ENCODE measurements at places on chromosomes 12 and 14.

GRCh38 chr14:35480119-35480769 is 53.7 kb upstream of the INSM2 start:
- ATAC-seq: no peak

GRCh38 chr12:12378616-12379015 is 21.7 kb downstream of the BORCS5 start:
- ATAC-seq: no peak

DNA sequence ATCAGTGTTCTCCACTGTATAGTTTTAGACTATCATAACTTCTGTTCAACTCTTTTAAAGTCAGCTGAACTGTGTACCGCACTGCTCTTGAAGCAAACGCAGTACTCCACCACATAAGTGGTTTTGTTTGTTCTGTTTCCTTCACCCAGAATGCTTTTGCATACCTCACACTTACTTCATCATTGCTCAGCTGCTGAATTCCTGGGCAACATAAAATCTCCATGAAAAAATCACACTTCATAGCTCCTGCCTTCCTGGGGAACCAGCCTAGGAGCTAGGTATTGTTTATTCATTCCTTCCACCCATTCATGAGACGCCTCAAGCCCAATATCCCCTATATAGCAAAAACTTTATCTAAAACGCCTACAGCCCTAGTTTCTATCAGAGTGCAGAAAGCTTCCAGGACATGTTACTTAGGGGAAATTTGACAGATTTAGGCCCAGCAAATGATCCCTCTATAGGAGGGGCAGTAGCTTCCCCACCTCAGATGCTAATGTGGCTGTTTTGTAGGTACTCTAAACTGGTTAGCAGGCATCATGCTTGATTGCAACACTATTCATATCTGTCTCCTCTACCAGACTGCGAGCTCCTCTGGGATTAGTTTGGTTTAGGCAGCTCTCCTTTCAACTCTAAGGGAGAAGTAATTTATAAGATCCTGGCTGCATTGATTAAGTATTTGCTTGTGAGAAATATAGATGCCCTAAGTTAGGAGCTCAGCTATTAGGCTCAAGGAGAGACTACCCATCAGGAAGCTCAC is 44.5 kb downstream of the LRRC9 start:
- ATAC-seq: no peak

- no peak for ATAC-seq
Observed at GRCh38 chr12:99388671-99389195, 258.8 kb upstream of the GARIN6 start.

- ATAC-seq: no peak
Observed at GRCh38 chr12:6539314-6539682, 5.0 kb downstream of the GAPDH start.

- ATAC-seq: no peak
Observed at GRCh38 chr12:7485095-7485494, 18.5 kb downstream of the CD163 start.

GRCh38 chr14:93946104-93946503 is 19.0 kb downstream of the FAM181A start:
- ATAC-seq: no peak

DNA sequence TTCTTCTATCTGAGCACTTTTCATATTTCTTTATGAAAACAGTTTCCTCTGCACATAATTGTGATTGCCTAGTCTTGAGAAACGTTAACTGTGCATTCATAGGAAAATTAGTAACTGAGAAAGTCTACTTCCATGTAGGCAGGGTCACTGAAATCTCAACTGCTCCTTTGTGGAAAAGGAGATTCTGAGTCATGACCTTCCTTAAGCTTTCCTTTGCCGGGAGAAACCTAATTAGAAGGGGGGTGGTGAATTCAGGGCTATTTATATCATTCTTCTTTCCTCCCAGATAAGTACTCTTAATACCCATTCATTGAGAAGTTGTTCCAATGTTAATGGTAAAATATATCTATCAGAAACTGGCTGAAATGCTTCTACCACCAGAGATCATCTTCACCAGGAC is 751.0 kb upstream of the TMEM132C start:
- no peak for ATAC-seq

- no peak for ATAC-seq
Observed at GRCh38 chr14:61379639-61380184, 58.3 kb downstream of the PRKCH start.

DNA sequence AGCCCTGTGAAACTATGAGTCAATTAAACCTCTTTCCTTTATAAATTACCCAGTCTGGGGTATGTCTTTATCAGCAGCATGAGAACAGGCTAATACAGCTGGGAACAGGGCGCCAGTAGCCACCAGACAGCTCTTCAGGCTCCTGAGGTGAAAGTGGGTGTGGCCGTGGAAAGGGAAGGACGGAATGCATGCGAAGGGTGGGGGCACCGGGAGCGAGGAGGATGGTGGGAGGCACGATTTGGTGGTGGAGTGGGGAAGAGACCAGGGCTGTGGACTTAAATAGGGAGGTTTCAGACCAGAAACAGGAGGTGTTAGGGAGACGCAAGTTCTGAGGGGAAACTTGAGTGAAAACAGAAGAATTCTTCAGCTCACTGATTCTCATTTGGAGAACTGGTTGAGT is 44.1 kb upstream of the CHST11 start:
- no peak for ATAC-seq

DNA sequence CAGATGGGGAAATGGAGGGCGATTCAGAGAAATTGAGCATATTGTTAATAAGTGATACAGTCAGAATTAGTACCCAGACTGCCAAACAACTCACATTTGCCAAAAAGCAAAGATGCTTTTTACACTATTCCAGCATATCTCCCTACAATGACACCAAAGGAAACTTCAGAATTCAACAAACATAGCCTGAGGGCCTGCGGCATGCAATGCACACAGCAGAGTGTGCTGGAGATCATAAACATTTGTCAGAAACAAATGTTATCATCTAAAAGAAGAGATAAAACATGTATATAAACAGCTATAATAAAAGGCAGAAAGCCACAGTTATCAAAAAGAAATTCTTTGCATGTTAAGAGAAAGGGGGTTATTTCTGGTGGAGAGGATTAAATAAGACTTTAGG is 20.1 kb upstream of the GARIN6 start:
- ATAC-seq: no peak

- ATAC-seq: no peak
Observed at GRCh38 chr14:92927349-92928257, 4.7 kb downstream of the CHGA start.

DNA sequence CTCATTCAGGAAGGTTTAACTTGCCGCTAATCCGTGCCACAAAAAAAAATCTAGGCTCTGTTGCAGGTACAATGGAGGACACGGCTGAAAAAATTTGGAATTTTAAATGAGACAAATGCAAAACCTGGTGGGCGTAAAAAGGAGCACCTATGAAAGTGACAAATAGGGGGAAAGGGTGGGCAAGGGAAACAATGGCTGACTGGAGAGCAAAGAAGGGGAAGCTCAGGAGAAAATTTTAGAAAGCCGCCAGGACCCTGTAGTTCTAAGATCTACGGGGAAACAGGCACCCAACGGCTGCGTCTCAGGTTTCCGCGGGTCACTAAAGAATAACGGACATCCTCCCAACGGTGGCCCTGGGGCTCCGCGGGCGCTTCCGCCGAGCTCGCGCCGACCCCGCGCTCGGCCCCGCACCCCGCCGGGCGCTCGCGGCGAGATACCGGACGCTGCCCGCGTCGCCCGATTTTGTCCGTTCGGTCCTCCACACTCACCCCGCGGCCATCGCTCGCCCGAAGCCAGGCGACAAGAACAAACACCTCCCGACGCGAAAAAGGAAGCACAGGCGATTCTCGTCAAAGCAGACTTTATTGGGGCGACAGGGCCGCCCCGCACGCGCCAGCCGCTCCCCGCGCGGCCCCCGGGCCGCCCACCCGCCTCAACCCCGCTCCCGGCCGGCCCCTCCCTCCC is 1.1 kb upstream of the YY1 start:
- ATAC-seq: no peak

DNA sequence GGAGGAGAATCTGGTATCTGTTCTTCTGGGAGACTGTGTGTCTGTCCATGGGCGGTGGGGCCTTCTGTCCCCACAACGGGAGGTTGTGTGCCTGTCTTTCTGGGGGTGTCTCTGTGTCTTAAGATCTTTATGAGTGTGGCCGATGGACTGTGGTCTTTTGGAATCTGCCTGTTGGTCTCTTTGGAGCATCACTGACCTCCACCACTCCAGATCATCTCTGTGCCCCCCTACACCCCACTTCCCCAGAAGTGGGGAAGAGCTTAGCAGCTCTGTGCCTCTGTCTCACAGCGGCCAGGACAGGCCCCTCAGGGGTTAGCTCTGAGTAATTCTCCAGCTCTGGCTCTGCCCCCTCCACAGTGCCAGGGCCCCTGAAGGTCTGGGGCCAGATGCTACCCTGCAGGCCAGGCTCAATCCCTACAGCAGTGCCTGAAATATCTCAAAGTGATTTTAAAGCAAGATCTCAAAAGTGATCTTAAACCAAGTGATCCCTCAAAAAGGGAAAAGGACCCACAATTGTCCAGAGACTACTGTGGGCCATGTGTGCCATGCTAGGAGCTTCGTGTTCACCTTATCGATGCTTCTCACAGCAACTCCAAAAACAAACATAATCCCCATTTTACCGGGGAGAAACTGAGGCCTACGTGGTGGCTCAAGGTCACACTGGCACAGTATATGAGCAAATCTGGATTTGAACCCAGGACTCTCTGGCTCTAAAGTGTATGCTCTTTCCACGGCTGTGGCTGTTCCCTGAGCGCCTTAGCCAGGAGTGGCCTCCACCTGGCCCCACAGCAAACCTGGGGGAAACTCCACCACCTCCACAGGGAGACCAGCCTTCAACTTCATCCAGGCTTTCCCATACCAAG is 26.0 kb upstream of the KRT78 start:
- ATAC-seq: no peak

- ATAC-seq: no peak
Observed at GRCh38 chr12:63179224-63179623, 28.2 kb upstream of the AVPR1A start.

- no peak for ATAC-seq
Observed at GRCh38 chr14:33404964-33405574, 466.4 kb downstream of the NPAS3 start.

DNA sequence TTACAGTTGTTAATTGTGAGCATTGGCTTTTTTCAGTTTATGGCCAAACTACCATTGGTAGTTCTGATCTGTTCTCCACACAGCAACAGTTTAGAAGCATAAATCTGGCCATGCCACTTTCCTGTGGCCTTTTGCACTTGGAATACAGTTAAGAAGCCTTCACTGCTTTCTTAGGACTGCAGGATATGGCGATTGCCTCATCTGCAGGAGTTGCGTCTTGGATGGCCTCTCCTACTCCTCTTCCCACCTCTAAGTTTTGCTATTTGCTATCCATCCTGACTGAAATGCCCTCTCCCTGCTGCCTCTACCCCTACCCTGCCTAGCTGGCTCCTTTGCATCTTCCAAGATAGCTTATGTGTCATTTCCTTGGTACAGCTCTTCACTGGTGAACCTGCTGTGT is 12.8 kb upstream of the BMAL2 start:
- no peak for ATAC-seq

DNA sequence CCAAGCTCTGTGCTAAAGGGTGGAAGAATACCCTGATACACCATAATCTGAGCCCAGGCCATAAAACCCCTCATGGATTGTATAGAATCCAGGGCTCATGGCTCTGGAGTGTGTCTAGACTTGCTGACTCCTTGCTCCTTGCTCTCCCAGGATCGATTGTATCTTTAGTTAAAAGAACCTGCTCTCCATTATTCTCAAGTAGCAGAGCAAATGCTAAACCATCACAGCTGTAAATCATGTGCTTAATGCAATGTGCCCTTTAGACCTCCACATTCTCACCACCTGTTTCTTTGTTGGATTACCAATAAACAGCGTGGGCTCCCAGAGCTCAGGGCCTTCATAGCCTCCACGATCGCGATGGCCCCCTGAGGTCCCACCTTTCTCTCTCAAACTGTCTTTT is 411.6 kb upstream of the FBXO33 start:
- no peak for ATAC-seq

DNA sequence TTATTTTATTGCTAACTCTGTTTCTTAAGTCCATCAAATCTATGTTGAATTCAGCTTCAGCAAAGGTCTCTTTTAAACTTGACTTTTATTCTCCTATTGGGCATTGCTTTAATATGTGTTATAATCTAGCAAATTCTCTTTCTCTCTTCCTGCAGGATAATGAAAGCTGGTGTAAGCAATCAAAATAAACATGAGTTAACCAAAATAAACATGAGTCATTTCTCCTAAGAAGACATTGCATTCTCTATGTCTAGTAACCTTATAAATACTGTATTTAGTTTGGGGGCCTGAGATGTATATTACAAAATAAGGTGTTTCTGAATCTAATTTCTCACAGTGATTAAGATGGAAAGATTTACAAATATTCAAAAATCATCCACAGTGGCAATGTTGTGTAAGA is 739.1 kb upstream of the ATXN7L3B start:
- ATAC-seq: no peak

GRCh38 chr12:7994731-7995205 is 37.7 kb upstream of the FOXJ2 start:
- peak; percentile 9 for ATAC-seq

DNA sequence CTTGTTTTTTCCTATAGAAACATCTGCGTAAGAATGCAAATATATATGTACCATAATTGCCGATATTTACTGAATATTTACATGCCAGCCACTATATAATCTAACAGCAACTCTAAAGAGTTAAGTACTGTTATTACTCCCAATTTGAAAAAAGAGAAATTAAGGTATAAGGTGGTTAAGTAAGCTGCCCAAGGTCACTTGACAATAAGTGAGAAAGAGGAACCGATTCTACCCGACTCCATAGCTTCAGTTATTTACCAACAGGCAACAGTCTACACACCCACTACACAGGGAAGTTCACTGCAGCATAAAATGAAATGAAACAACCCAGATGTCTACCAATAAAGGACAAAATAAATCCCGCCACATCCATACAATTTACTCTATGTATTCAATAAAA is 1.1 kb downstream of the MIS18BP1 start:
- peak; percentile 30 for ATAC-seq

DNA sequence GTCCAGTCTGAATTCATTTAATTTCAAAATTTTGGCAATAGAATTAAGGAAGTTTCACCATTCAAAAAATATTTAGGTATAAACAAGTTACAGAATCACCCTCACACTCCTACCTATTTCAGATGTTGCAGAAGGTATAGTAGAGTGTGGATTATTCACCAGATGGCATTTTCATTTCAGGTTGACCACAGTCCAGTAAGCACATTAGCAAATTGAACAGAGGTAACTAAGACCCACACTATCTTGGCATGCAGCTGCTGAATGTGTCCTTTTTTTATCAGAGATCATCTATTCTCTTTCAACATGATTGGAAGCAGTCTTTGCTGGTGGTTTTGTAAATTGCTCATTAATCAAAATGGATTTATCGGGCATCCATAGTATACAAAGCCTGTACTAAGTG is 151.8 kb upstream of the GARIN6 start:
- ATAC-seq: no peak

DNA sequence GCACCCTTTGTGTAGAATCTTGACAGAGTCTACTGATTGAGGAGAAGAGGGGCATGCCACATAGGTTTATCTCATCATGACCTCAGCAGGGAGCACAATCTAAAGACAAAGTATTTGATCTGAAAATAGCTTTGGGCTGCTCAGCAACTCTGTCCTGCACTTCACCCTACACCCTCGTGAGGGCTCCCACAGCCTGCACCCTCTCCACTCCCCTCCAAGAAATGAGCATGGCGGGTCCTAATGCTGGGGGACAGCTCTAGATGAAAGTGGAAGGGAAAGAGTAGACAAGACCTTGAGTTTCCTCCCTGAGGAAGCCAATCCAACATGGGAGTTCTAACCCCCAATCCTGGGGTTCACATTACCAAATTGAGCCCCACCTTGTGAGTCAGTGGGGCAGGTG is 10.7 kb upstream of the KRT5 start:
- ATAC-seq: no peak

GRCh38 chr12:53955776-53956250 is 1.1 kb downstream of the HOXC12 start:
- ATAC-seq: no peak

Measured in esophagus mucosa (tissue), 1 donor.